ENCODE measurements at places on chromosomes 6 and 20.
A peak's percentile ranks its signal among the peaks of the same experiment; 100 is the strongest.

- no peak for DNase-seq
Observed at GRCh38 chr6:90110971-90111370, 185.7 kb downstream of the BACH2 start.

GRCh38 chr6:7658543-7658942, 67.4 kb upstream of the BMP6 start:
- DNase-seq = no peak

- DNase-seq = no peak
Observed at GRCh38 chr6:50927800-50928199, 109.1 kb downstream of the TFAP2B start.

- DNase-seq = no peak
Observed at GRCh38 chr6:43276577-43277305, 21.3 kb upstream of the SLC22A7 start.

DNA sequence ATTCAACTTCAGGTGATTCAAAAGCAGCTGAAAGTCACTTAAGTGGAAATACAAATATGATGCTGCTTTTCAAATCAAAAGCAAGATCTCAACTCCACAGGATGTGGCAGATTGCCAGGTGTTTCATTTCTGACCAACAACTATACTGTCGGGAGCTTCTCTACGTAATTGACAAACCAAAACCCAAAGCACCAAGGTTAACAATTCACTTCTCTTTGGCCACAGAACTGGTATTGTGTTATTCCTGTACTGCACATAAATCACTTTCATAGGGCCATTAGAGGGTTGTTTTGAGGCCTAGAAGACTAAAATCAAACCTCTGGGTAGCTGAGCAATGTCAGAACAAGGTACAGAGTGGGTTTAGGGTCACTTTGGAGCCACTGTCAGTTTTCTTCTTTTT, 169.7 kb downstream of the HAO1 start:
- DNase-seq = no peak

DNA sequence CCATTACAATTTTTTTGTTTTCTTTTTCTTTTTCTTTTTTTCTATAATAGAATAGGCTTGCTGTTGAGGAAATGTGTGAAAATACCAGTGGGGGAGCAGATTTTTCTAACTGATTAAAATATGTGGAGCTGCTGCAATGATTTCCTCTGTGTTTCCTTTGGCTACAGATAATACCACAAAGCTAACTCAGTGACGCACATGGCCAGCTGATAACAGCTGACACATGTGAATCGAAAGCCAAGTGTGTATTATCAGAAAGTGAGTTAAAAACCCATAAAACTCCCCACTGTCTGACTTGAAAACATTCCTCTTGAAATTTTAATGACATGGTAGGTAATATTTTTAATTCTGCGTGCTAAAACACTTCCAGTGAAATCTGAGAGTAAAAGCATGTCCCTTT, 70.8 kb upstream of the AHI1 start:
- peak; percentile 53 for DNase-seq

Data from left cardiac atrium (tissue), 4 donors.